ENCODE measurements at places on chromosomes 5 and 9. TPM values are rescaled to one million over a fixed set of nuclear protein-coding genes. Genes with fewer than 3 reads are reported as not detected.

DNA sequence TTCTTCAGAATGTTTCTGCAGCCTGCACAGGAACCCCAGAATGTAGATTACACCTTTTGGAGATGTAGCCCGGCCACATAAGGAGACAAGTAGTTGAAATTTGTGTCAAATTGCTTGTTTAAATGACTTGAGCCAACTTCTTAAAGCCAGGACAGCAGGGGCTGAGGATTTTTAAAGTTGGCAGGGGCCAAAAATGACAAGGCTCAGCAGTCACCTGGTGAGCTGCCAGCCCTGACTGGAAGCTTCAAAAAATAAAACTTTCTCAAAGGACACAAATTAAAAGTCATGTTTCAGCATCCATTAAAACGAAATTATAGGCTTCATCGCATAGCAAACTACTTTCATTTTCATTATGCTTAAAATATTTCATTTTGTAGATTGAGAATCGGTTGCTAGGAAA lies 340.3 kb upstream of the WWC1 start:
- no peaks in the 10 kb centered on the region for H3K36me3 ChIP-seq
- no peak for DNase-seq
- H3K4me1 ChIP-seq = no peaks in the 10 kb centered on the region
- no peak overlapping the region for H3K27ac ChIP-seq

DNA sequence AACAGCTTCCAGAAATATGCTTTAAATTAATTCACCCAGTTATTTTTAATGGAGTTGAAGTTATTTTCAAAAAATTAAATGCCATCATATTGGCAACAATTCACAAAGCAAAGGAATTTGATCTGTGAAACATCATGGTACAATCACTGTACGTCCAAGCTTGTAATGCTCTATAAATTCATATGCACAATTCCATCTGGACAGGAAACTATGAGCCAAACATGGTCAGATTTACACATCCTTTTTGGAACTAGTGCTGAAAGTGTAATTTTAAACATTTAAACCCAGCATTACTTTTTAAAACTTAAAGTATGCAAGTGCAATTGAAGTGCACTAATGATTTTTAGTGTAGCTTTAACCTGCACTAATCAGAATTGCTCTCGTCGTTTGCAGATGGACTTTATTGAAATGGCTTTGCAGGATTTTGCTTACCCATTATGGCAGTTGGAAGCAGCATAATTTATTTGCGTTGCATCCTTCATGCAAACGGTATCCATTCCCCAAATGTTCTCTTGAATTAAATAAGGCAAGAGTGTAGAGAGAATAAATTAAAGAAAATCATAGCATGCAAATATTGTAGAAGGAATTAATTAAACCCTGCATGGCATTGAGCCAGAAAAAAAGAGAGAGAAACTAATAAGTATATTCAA lies 21.0 kb upstream of the OR13F1 start:
- no peak for DNase-seq
- H3K27ac ChIP-seq = no peak overlapping the region
- no peaks in the 10 kb centered on the region for H3K4me1 ChIP-seq

GRCh38 chr9:121612511-121612998 lies 38.9 kb upstream of the DAB2IP start:
- no peaks in the 10 kb centered on the region for H3K27me3 ChIP-seq
- H3K36me3 ChIP-seq = no peaks in the 10 kb centered on the region
- H3K27ac ChIP-seq = no peak overlapping the region
- peaks cover 7% of the 10 kb centered on the region for H3K4me1 ChIP-seq
- H3K4me3 ChIP-seq = no peak overlapping the region

- no peak for DNase-seq
- H3K27ac ChIP-seq = no peak overlapping the region
- H3K4me3 ChIP-seq = no peak overlapping the region
- H3K27me3 ChIP-seq = no peaks in the 10 kb centered on the region
- no peaks in the 10 kb centered on the region for H3K4me1 ChIP-seq
Measured at GRCh38 chr5:67648201-67648671, 451.6 kb upstream of the CD180 start.

GRCh38 chr9:135990468-135991429 lies 29.6 kb upstream of the UBAC1 start:
- no peak overlapping the region for H3K27ac ChIP-seq
- no peaks in the 10 kb centered on the region for H3K4me1 ChIP-seq
- no peak overlapping the region for H3K4me3 ChIP-seq
- H3K27me3 ChIP-seq = no peaks in the 10 kb centered on the region

DNA sequence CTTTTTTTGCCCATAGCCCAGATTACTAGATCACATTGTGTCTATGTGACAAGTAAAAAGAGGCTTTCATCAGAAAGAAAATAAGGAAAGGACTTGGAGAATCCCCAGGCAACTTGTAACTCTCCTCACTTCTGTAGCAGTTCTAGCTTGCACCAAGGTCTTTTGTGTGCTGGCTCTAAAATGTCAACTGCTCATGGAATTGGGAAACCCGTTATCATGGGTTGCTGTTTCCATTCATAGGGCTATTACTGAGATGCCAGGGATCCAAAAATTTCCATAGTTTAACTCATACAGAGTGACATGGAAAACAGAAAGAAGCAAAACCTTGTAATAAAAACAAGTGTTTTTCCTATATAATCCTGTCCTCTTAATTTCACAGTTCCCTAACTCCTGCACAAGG lies 123.9 kb upstream of the FBXL7 start:
- no peak for DNase-seq
- H3K36me3 ChIP-seq = no peaks in the 10 kb centered on the region
- no peak overlapping the region for H3K27ac ChIP-seq
- no peaks in the 10 kb centered on the region for H3K27me3 ChIP-seq

DNA sequence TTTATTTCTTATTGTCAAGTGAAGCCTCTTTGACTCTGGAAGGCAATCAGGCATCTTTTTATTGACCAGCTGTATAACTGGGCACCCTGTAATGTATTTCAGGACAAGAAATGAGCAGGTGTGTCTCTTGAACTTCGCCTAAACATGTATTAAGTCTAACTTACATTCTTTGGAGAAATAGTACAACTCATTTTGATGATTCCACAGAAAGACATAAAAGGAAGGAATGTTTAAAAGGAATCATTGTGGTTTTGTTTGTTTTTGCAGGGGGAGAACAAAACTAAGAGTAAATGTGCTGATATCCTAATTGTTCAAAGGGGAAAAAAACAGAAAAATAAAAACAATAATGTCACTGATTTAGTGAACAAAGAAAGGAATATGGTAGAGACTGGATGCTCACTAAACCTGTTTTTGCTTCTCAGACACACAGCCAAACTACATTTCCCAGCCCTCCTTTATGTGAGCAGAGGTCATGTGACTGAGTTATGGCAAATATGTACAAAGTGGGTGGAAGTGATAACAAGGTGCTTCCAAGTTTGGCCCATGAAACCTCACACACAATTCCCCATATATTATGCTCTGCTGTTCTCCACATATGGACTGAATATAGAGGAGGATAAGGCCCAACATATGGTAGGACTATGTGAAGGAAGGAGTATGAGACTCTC lies 150.6 kb upstream of the ACOT12 start:
- no peak overlapping the region for H3K4me3 ChIP-seq
- no peaks in the 10 kb centered on the region for H3K27me3 ChIP-seq
- H3K4me1 ChIP-seq = no peaks in the 10 kb centered on the region
- DNase-seq = no peak
- no peak overlapping the region for H3K27ac ChIP-seq
- H3K36me3 ChIP-seq = peaks cover 6% of the 10 kb centered on the region

GRCh38 chr5:96187309-96188027 lies 225.8 kb upstream of the ELL2 start:
- no peaks in the 10 kb centered on the region for H3K27me3 ChIP-seq
- no peaks in the 10 kb centered on the region for H3K4me1 ChIP-seq
- H3K36me3 ChIP-seq = no peaks in the 10 kb centered on the region
- no peak overlapping the region for H3K4me3 ChIP-seq
- no peak overlapping the region for H3K27ac ChIP-seq
- no peak for DNase-seq

- H3K4me3 ChIP-seq = no peak overlapping the region
- no peaks in the 10 kb centered on the region for H3K36me3 ChIP-seq
- no peaks in the 10 kb centered on the region for H3K27me3 ChIP-seq
- H3K27ac ChIP-seq = no peak overlapping the region
- H3K4me1 ChIP-seq = no peaks in the 10 kb centered on the region
- no peak for DNase-seq
Measured at GRCh38 chr5:132408965-132409364, 39.5 kb downstream of the SLC22A5 start.

DNA sequence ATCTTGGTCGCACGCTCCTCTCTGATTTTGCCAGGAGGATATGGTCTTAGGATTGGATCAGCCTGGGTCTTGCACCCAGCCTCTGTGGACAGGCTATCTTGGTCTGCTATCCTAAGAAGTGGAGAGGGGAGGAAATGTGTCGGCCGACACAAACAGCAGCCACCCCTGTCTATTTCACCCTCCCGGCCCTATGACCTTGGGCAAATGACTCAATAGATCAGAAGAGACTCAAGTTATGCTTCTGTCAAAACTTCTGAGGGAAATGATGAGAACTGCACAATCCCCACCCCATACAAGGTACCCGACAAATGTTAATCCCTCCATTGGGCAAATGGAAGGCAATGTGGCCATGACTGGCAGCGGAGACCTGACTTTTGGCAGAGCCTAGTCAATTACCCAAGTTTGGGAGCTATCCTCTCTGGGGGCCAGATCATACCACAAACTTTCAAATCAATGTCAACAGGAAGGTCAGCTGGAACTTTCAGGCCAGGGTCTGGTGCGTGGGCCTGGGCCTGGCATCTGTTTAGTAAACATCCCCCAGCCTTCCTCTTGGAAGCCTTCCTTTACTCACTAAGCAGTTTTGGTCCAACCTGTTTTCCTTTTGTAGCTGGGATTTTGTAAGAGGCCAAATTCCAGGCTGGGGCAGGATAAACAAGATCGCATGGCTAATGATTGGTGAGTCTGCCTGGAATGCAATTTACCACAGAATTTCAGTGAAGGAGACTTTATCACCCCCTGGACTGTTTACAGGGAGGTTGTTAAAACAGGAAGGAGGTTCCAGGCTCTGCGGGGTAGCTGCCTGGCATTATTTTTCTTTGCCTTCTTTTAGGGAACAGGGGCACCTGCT lies 64.2 kb upstream of the CPEB4 start:
- DNase-seq = no peak
- no peak overlapping the region for H3K4me3 ChIP-seq
- H3K27me3 ChIP-seq = no peaks in the 10 kb centered on the region

DNA sequence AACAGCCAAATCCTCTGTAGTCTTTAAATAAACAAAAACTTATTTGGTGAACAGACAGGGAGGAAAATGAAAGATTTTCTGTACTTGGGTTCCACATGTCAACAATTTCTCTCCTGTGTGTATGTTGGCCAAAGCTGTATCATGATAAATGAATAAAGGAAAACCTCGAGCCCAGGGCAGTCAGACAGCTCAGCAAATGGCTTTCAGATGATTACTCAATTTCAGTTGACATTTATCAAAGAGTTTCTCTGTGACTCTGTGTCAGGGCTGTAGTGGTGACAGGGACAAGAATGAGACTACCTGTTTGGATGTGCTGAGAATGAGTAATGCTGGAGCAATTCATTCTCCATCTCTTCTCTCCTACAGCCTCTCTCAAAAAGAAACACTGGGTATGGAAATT lies 45.7 kb upstream of the PTGS1 start:
- no peak overlapping the region for H3K27ac ChIP-seq
- peaks cover 31% of the 10 kb centered on the region for H3K36me3 ChIP-seq
- H3K27me3 ChIP-seq = no peaks in the 10 kb centered on the region
- H3K4me1 ChIP-seq = no peaks in the 10 kb centered on the region
- no peak for DNase-seq

- H3K36me3 ChIP-seq = no peaks in the 10 kb centered on the region
- no peaks in the 10 kb centered on the region for H3K4me1 ChIP-seq
- no peak overlapping the region for H3K27ac ChIP-seq
- no peak overlapping the region for H3K4me3 ChIP-seq
- no peaks in the 10 kb centered on the region for H3K27me3 ChIP-seq
- no peak for DNase-seq
Measured at GRCh38 chr9:120175031-120175430, 404.9 kb downstream of the CDK5RAP2 start.

GRCh38 chr5:1052641-1053390 lies 44.2 kb downstream of the NKD2 start:
- H3K27me3 ChIP-seq = no peaks in the 10 kb centered on the region
- DNase-seq = no peak
- H3K27ac ChIP-seq = no peak overlapping the region
- no peaks in the 10 kb centered on the region for H3K4me1 ChIP-seq

OBP2A gene
- total RNA-seq = not detected

SPATA31D4 gene
- not detected for total RNA-seq

CCIN gene
- total RNA-seq = not detected
